Adrenal gland (tissue), 19 donors: ENCODE measurements at places on chromosomes 3 and 15. TPM values are rescaled to one million over a fixed set of nuclear protein-coding genes. Genes with fewer than 3 reads are reported as not detected.

DNA sequence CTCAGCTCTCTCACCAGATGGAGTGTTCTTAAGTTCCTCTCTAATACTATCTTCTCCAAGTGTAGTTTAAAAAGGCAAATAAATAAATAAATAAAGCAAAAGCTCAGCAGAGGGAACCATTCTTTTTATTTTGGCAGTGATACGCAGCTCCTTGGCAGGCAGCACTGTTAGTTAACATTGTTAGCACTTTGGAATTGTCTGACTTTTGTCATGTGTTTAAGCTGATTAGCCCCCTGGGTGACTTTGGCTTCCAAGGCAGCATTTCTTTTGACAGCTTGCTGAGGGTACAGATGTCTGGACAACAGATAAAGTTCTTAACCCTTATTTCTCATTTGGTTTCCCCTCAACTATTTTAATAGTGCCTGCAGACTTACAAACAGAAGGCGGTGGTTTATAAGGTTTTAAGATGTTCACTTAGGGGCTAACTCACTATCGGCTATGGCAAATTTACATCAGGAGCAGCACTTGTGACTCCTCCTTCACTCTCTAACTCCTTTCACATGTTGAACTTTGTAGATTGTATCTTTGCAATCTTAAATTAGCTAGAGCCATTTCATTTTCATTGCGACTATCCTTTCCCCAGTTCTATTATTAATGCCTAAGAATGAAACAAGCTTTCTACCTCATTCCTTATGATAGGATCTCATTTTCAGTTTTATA lies 213.4 kb downstream of the ZBBX start:
- DNase-seq = no peak
- no peak overlapping the region for H3K27ac ChIP-seq
- no peaks in the 10 kb centered on the region for H3K4me1 ChIP-seq
- H3K36me3 ChIP-seq = no peaks in the 10 kb centered on the region

DNA sequence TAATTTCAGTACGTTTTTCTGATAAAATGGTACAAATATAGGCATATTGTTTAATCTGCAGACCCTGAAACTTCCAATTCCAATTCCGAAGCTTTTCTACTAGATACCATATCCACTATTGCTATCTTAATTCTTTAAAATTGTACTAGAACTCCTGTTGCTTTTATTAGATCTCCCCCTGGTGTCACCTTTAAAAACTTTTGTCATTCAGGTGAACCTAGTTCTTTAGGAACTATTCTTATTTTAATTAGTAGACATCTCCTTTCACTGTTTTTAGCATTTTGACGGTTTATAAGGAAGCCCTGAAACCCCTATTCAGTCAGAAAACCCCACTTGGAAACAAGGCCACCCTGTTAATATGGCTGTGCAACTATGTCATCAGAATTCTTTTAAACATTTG lies 22.3 kb downstream of the C2CD4B start:
- H3K36me3 ChIP-seq = no peaks in the 10 kb centered on the region
- no peak overlapping the region for H3K4me3 ChIP-seq
- DNase-seq = no peak
- peaks cover 3% of the 10 kb centered on the region for H3K4me1 ChIP-seq

Gene LIPH
- polyA plus RNA-seq = 0.40 TPM

DNA sequence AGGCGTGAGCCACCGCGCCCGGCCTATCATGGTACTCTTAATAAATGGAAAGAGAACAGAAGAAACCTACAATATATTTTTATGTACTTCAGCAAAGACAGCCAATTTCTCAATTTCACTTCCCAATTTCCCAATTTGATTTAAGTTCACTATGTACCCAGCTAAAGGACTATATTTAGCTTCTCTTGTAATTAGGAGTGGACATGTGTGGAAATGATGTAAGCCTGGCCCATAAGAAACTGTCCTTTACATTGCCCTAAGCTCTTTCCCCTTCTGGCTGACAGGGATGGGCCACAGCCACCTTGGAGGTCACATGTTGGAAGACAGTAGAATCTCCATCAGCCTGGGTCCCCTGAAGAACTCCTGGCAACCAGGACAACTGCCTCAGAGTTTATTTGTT lies 6.2 kb downstream of the TMEM39A start:
- no peak overlapping the region for H3K27ac ChIP-seq
- H3K4me3 ChIP-seq = no peak overlapping the region
- H3K27me3 ChIP-seq = no peaks in the 10 kb centered on the region
- H3K4me1 ChIP-seq = peaks cover 7% of the 10 kb centered on the region

DNA sequence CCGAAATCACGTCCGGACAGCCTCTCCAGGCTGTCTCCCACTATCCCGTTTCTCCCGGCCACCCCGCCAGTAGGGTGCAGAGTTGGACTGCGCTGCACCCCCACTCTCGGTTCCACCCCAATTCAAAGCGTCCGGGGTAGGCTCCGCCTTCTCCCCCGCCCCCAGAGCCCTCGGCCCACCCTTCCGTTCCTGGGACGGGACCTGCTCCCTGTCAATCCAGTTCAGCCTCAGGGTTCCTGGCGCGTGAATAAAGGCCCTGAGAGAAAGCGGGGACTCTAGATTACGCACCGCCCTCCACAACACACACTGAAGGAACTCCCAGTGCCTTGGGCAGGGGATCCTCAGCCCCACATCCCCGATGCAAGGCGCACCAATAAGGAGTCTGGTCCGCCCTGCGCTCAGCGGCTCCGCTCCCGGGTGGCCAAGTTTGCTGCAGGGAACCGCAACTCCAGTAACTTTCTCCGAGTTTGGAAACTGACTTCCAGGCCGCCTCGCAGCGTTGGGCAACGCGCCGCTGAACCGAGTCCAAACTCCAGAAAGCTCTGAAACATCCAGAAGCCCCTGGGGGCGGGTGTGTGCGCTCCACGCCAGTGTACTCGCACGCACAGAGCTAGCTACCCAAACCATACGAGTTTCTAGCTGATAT lies 1.9 kb downstream of the ADAMTS9 start:
- H3K36me3 ChIP-seq = peaks cover 4% of the 10 kb centered on the region
- peak overlapping the region; percentile 93 for H3K27ac ChIP-seq
- peak overlapping the region; percentile 55 for H3K4me3 ChIP-seq
- no peaks in the 10 kb centered on the region for H3K4me1 ChIP-seq

DNA sequence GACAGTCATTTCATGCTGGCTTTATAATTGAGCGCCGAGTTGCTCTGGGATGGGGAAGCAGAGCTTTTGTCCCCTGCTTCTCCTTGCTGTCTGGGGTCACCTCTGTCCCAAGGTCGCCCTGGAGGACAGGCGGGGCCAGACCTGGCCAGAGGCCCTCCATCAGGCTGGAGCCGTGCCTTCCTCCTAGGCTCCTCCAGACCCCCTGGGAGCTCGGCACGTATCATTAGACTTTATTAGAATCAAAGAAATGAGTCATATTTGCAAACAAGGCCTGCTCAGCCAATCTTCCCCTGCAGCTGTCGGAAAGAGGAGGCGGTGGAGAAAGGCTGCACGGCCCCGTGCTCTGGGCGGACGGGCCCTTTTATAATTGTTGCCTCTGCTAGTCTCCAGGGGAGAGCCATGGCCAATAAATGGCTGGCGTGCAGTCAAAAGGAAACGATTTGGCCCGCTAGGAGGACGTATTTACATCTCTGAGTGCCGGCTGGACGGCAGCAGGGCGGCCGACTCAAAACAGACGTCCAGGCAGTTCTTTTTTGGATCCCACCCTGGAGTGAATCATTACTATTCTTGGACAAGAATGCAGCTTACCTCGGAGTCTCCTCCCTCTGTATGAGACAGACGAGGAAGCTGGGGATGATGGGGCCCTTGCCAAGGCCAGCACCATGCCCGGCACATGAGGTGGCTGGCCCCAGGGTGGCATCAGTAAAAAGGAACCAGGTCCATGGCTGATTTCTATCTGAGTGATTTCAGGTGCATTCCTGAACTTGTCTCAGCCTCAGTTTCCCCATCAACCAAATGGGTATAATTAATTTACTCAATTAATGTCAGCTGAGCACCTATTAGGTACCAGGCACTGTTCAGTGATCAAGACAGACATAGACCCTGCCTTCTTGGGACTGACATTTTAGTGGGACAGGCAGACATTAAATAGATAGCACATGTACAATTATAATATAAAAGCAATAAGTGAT lies 50.6 kb downstream of the SLC6A6 start:
- no peak overlapping the region for H3K4me3 ChIP-seq
- H3K27me3 ChIP-seq = no peaks in the 10 kb centered on the region
- H3K27ac ChIP-seq = peak overlapping the region; percentile 88
- peaks cover 42% of the 10 kb centered on the region for H3K4me1 ChIP-seq
- DNase-seq = peak; percentile 89

GRCh38 chr3:12405432-12406272 lies 78.6 kb upstream of the TSEN2 start:
- H3K27ac ChIP-seq = no peak overlapping the region
- no peak overlapping the region for H3K4me3 ChIP-seq
- H3K36me3 ChIP-seq = no peaks in the 10 kb centered on the region
- no peaks in the 10 kb centered on the region for H3K4me1 ChIP-seq
- H3K27me3 ChIP-seq = no peaks in the 10 kb centered on the region

Gene NUP210
- 8.6 TPM for polyA plus RNA-seq

- H3K27ac ChIP-seq = no peak overlapping the region
- no peak overlapping the region for H3K4me3 ChIP-seq
- no peak for DNase-seq
- H3K4me1 ChIP-seq = no peaks in the 10 kb centered on the region
- H3K27me3 ChIP-seq = no peaks in the 10 kb centered on the region
- no peaks in the 10 kb centered on the region for H3K36me3 ChIP-seq
These were observed 336.3 kb upstream of the CFAP20DC start for GRCh38 chr3:59386165-59386564.
